ENCODE measurements at places on chromosomes 11 and 22.

GRCh38 chr11:117606211-117606610, 190.8 kb downstream of the DSCAML1 start:
- DNase-seq: no peak

GRCh38 chr11:83871054-83871453, 584.9 kb upstream of the CCDC90B start:
- DNase-seq: no peak

DNA sequence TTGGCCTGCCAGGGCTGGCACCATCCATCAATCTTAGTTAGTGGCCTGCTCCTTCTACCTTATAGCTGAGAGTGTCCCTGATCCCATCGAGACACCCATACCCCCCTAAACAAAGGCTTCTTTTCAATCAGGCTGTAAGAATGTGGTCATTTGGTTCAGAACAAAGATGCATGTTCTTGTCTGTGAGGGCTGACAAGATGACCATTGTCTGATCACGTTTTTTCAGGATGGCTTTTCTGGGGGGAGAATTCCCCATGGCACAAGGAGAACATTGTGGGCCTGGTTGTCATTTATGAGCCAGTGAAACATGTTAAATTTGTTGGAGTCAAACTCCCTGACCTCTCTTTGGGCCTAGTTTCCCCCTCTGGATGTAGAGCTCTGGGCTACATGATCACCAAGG, 160.4 kb downstream of the INSC start:
- no peak for DNase-seq

GRCh38 chr22:46545086-46545792, 7.8 kb upstream of the CELSR1 start:
- no peak for DNase-seq

- DNase-seq: no peak
Observed at GRCh38 chr11:64128255-64129006, 37.5 kb downstream of the MACROD1 start.

- DNase-seq: no peak
Observed at GRCh38 chr11:23729088-23729487, 767.8 kb upstream of the LUZP2 start.

- DNase-seq: no peak
Observed at GRCh38 chr11:58968251-58968711, 29.0 kb downstream of the GLYATL1 start.

DNA sequence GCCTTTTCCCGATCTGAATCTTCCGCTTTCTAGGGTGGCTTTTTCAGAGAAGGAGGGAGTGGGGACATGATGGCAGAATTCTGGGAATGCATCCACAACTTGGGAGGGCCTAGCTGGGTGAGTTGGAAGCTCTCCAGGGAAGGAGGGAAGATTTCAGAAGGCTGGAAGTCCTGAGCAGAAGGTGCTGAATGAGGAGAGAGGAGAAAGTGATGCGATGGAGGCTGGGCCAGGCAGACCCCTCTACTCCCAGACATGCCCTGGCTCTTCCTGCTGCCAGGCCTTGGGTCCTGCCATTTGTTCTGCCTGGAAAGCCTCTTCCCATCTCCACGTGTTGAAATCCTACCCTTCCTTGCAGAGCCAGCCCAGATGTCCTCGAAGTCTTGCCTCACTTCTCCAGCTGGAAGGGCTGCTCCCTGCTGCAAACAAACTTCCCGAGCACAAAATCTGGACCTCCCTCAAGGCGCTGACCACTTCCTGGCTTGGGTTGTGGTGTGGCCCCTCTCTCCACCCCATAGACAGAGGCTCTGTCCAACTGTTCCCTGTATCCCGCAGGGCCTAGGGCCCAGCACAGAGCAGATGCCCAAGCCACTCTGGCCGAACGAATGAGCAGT, 16.8 kb downstream of the LRRC32 start:
- no peak for DNase-seq

- DNase-seq: no peak
Observed at GRCh38 chr11:113670149-113670830, 35.8 kb downstream of the TMPRSS5 start.

DNA sequence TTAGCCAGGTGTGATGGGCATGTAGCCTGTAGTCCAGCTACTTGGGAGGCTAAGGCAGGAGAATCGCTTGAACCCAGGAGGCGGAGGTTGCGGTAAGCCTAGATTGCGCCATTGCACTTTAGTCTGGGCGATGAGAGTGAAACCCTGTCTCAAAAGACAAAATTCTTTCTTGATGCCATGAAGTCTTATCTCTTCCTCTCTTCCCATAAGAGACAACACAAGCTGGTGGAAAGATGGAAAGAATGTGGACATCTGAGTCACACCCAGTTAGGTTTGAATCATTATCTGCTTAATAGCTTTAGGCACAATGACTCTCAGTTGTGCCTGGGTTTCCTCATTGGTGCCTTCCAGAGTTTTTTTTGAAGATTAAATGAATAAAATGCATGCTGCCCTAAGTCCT, 35.3 kb downstream of the KREMEN1 start:
- DNase-seq: no peak

GRCh38 chr22:25144522-25144921, 55.1 kb upstream of the CRYBB3 start:
- DNase-seq: no peak

- no peak for DNase-seq
Observed at GRCh38 chr11:126438272-126438671, 82.8 kb downstream of the ST3GAL4 start.

GRCh38 chr11:63978551-63979239, 4.3 kb downstream of the COX8A start:
- no peak for DNase-seq

DNA sequence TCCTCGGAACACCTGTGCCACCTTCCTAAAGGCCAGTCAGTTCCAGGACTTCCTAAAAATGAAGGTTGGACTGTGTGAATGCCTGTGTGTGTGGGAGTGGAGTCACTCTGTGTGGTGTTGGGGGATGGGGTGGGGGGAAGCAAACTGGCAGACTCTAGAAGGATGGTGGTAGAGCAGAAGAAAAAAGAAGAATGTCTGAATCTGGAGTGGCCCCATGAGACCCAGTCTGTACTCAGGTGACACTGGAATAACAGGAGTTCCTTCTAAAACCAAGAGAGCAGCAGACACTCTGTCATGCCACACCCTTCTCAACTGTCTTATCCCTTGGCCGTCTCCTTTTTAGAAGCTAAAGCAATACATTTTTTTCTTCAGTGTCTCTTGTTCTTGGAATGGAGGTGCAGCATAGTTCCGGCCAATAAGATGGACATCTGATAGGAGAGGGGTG, 82.9 kb downstream of the MAML2 start:
- no peak for DNase-seq

- DNase-seq: peak; percentile 94
Observed at GRCh38 chr11:76207642-76208401, 1.5 kb upstream of the WNT11 start.

DNA sequence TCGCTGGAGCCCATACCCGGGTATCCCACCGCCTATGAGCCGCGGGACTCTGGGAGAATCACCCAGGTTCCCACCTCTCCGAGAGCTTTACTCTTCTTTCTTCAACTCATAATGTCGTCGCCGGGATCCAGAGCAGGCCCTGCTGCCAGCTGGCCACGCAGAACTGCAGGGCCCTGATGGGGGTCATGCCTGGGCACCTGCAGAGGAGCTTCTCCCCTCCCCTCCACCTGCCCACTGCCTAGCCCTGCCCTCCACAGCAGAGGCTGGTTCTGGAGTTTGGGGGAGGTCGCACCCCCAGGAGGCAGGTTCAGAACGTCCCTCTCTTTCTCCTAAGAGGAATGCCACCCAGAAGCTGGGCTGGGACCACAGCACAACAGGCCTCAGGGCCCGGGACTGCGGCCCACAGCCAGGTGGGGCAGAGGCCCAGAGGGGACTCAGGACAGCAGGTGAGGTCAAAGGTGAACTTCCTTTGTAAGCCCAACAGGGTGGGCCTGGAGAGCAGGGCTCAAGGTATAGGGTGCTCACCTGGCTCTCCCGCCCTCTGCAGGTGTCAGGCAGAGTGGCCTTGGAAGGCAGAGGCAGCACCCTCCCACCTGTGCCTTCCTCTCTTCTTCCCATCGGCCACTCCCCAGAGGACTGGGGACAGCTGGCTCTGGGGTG, 1.9 kb downstream of the SLC25A45 start:
- DNase-seq: no peak

DNA sequence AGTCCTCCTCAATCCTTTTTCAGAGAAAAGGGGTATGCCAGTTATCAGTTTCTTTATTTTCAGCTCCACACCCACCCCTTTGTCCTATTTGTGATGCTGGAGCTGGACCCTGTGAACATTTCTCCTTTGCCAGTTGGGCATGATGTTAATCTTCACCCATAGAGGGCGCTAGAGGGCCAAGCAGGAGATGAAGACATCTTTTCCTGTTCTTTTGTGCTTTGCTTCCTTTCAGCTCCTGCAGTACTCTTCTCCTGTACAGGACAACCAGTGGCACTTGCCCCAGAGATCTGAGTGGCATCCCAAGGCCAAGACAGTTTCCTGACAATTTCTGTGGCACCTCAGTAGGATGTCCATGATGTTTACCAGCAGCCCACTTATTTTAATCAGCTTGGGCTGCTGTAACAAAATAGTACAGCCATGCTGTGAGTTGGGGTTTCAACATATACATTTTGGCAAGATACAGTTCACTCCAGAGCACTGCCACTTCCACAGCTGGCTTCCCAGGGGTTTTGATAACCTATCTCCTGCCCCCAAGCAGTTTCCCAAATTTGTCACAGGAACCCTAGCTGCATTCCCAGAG, 4.6 kb downstream of the SAA2 start:
- peak; percentile 70 for DNase-seq

DNA sequence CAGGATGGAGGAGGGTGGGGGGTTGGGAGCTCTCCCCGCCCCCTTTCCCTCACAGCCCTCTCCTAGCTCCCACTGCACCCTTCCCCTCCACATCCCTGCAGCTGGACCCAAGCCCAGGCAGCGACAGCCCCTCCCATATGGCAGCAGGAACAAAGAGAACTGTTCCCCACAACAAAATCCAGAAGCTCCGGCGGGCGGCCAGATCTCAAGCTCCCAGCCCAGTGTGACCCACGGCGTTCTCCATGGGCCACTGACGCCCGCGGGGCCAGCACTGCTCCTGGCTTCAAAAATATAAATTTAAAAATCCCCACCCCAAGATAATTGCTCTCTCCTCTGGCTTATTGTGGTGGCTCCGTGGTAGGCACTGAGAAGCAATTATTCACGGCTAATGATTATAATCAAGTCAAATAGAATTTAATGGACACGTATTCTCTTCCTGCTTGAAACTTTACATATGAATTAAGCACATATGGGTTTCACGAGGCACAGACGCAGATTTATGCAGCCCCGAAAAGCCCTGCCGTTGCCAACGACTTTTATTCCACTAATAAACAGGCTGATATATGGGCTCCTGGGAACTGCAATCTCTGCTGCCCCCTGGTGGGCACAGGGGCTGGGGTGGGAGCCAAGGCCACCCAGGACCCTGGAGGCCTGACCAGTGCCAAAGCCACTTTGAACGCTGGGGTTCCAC, 17.5 kb downstream of the MACROD1 start:
- DNase-seq: peak; percentile 83

- no peak for DNase-seq
Observed at GRCh38 chr22:23787600-23787896, 782 bp downstream of the SMARCB1 start.

GRCh38 chr22:25110846-25111578, 88.6 kb upstream of the CRYBB3 start:
- peak; percentile 63 for DNase-seq

DNA sequence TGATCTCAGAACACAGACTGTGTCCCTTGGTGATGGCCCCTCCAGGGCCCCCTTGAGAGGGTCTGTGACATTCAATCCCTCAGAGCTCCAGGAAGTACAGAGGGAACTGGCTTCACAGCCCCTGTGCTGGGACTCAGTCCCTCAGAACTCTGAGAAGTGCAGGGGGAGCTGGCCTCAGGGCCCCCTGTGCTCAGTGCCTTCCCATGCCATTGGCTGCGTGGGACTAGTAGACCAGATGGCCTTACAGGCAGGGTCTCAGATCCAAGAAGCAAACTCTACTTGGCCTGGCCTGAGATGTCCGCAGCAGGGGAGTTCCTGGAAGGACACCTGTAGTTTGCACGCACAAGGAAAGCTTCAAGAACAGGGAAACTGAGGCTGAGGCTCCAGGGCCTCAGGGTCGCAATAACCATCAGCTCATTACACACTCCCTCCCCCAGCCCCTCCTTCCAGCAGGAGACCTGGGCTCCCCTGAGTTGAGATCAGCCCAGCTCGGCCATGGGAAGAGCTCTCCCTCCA, 138.4 kb downstream of the BRD1 start:
- peak; percentile 8 for DNase-seq

GRCh38 chr11:33530815-33531214, 169.8 kb downstream of the C11orf91 start:
- no peak for DNase-seq

- no peak for DNase-seq
Observed at GRCh38 chr22:38320605-38321402, 3.6 kb upstream of the CSNK1E start.

DNA sequence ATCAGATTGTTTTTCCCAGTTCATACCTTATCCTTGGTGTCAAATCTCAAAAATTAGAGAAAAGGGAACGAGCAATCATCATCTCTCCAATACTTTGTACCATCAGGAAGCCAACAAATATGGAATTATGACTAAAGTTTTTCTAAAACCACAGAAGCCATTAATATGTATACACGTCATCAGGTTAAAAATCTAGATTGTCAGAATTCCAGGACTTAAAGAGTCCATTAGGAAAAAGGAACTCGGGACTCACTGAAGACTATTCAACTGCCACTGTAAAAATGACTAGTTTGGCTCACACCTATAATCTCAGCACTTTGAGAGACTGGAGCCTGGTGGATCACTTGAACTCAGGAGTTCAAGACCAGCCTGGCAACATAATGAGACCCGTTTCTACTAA, 344.4 kb upstream of the LRRC4C start:
- DNase-seq: no peak

GRCh38 chr11:32316858-32317642, 118.3 kb downstream of the WT1 start:
- DNase-seq: no peak

GRCh38 chr22:38831166-38831945, 12.5 kb downstream of the NPTXR start:
- DNase-seq: no peak

GRCh38 chr11:95788921-95789505, 569 bp downstream of the FAM76B start:
- peak; percentile 58 for DNase-seq

- DNase-seq: no peak
Observed at GRCh38 chr11:96267496-96268032, 75.4 kb downstream of the MAML2 start.

GRCh38 chr22:41922940-41923594, 3.5 kb downstream of the TNFRSF13C start:
- DNase-seq: no peak

GRCh38 chr22:44047891-44048301, 23.8 kb downstream of the PARVB start:
- no peak for DNase-seq

Measured in D341Med (cell line).